ENCODE measurements at places on chromosomes 7 and 10.
A peak's percentile ranks its signal among the peaks of the same experiment; 100 is the strongest.

GRCh38 chr10:52308251-52309031, 5.6 kb upstream of the DKK1 start:
- DNase-seq = peak; percentile 71

DNA sequence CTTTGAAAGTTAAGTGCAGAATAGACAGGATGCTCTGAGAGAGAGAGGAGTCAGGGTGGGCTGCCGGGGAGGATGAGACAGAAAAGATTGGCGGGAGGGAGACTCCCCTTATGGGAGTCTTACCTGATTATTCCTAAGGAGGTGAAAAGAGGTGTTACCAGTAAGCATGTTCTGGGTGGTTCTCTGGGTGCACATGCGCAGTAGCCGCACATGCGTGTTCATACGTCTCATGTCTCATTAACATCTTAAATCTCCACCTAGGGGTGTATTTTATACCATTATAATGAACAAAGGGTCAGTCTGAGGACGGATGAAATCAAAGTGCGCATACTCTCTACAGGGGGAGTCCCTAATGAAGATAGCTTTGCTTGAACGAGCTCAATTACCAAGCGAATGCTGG, 592.9 kb upstream of the C7orf33 start:
- no peak for DNase-seq

DNA sequence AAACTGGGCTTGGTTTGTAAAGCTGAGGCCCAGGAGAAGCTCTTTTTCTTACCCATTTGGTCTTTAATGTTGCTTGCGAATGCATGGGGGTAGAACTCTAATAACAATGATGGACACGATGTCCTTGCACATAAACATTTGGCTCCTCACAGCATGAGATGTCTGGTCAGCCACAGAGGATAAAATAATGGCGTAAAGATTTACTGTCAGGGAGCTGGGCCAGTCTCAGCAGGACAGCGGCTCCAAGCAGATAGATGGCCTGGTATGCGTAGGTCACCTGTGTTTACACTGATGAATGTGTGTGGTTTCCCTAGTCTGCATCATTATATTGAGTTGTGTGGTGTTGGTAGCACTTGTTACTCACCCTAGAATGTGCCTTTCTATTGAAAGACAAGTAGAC, 537.4 kb downstream of the CNTNAP2 start:
- no peak for DNase-seq

GRCh38 chr7:33799766-33800165, 105.6 kb upstream of the BMPER start:
- no peak for DNase-seq

GRCh38 chr10:127148066-127148932, 48.1 kb downstream of the INSYN2A start:
- DNase-seq = no peak

DNA sequence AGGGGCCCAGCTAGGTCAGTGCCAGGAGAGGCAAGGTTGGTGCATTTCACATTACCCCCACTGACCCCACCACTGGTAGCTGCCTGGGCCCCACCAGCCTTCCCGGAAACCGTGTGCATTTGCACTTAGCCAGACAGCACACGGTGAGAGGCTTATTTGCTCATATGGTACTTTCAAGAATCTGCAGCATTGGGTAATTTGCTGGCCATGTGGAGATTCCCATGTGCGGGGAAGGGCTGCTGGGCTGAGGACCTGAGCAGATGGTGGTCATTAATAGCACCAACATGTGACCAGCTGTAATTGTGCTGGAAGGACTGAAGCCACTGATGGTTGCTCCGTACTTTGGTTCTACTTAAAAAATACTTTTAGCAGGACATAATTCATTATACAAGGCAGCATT, 323.8 kb downstream of the DPP6 start:
- no peak for DNase-seq

GRCh38 chr7:101678658-101679057, 49.6 kb upstream of the MYL10 start:
- DNase-seq = no peak

DNA sequence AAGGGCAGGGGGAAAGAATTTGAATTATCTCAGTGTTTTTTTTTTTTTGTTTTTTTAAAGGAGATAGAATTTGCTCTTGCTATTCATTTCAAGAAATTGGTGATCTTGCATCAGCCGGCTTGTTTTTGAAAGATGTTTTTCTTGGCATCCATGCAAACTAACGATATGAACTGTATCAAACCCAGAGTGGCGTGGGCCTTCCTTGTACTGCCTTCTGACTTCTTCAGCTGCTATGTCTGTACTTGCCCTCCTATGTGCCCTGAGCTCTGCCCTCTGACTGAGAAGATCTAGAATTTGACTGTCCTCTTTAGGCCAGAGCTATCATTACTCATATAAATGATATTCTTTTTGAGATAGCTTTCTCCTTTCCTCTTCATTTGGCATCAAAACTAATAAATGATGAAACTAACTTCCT, 183.1 kb downstream of the EXOC4 start:
- no peak for DNase-seq

GRCh38 chr10:113319479-113319878, 233.4 kb upstream of the HABP2 start:
- DNase-seq = no peak

- DNase-seq = peak; percentile 57
These were observed 2.9 kb upstream of the NRAP start for GRCh38 chr10:113666682-113667252.

DNA sequence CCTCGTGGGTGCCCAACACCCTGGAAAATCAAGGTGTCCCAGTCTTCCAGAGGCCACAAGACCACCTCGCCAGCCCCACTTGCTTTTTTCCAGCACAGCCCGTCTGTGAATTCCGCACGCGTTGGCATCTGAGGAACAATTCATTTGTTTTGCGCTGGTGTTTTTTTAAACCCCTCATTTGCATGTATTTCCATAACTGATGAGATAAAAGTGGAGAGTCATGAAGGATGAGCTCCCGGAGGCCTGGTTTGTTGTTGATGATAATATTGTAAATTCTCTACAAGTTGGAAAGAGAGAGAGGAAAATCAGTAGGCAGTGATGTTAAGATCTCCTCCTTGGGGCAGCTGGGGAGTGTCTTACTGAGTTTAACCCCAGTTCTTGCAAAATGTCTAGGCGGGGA, 34.6 kb downstream of the SLC29A3 start:
- no peak for DNase-seq

DNA sequence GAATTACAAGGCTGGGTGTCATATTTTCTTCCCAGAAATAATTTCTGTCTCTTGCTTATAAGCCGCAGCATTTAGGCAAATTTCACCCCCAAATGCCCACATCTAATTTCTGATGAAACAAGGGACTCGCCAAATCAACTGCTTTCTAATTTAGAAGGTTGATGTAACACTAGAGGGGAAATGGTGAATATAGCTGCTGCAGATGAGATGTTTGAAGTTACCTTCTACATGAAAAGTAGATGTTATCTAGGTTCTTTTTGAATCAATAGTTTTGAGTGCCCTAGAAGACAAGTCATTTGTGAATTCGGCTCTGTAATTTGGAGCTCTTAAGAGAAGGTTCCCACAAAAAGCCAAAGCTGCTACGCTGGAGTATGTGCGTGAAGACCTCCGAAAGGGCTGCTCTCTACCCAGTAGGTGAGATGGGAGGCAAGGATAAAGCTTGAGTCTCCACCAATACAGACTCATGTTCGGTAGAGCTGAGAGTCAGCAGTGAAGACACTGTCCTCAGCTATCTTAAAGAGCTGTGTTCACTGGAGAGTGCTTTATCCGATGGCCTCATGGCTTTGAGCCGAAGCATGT, 99.5 kb downstream of the FANK1 start:
- no peak for DNase-seq

GRCh38 chr7:31652063-31652326, 35.0 kb upstream of the PPP1R17 start:
- DNase-seq = no peak

DNA sequence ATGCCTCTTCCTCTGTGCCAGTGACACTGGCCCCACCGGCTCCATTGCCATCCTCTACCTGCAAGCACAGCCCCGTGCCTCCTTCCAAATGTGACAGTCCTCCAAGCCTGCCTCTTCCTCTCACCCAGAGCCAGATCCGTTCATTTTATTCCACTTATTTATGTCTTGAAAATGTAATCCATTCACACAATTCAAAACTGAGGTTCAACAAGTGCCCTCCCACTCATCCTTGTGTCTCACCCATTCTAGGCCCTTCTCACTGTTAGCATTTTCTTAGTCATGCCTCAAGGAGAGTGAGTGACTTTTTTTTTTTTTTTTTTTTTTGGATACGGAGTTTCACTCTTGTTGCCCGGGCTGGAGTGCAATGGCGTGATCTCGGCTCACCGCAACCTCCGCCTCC, 41.7 kb downstream of the FKBP6 start:
- no peak for DNase-seq

GRCh38 chr10:131997366-131998049, 15.8 kb upstream of the BNIP3 start:
- no peak for DNase-seq

DNA sequence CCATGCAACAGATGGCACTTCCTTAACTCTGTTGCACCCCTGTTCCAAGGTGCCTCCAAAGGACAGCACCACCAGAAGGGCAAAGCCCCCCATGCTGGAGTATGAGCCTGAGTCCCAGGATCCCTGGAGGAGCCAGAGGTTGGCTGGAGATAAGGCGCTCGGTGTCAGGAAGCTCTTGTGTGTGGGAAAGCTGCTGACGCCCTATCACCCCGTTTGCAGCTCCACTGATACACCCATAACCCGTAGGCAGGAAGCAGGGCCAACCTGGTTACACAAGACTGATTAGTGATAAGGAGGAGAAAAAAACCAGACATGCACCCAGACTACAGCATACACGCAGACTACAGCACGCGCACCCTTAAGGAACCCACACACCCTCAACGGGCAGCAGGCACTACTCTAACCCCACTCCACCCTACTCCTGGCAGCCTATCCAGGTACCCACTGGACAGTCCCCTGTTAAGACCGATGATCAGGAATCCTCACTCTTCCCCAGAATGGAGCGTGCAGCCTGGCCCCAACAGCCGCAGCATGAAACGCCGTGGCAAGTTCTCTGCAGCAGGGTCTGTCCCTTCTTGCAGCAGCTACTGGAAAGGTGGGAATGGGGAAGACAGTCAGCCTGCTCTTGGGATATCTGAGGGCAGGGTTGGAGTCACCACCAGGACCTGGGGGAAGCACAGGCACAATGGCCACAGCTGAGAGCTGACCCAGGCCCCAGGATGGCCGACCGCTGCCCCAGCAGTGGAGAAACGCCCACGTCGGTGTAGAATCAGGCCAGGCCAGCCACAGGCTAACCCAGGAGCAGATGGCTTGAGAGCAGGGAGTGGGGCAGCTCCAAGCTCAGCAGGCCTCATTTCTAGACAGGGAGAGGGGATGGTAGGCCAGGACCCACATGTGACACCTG, 38.3 kb upstream of the TUBB8 start:
- no peak for DNase-seq

GRCh38 chr10:12195281-12195602, 449 bp downstream of the NUDT5 start:
- peak; percentile 7 for DNase-seq

DNA sequence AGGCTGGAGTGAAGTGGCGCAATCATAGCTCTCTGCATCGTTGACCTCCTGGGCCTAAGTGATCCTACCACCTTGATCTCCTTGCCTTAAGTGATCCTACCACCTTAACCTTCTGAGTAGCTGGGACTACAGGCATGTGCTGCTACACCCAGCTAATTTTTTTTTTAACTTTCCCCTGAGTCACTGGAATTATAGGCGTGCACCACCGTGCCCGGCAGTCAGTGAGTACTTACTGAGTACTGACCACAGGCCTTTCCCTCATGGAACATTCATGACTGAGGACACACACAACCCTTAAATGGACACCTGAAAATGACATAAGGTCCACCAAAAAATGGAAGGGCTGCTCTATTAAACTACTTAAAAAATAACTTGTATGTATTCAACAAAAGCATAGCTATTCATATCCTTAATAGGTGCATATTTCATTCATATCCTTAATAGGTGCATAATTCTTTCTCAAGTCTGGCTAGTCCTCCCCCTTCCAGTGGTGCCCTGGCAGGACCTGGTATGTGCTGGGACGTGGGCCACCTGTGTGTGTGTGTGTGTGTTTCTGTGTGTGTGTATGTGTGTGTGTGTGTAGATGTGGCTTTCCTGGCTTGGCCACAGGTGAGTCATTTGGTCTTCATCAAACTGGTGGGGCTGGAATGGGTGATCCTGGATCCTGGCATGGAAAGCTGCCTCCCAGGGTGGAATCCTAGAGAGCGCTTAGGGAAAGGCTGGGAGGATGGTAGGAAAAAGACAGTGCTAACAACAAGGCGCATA, 3.5 kb downstream of the FAM180A start:
- no peak for DNase-seq

- no peak for DNase-seq
These were observed 41.5 kb upstream of the PLEKHA1 start for GRCh38 chr10:122333037-122333436.

DNA sequence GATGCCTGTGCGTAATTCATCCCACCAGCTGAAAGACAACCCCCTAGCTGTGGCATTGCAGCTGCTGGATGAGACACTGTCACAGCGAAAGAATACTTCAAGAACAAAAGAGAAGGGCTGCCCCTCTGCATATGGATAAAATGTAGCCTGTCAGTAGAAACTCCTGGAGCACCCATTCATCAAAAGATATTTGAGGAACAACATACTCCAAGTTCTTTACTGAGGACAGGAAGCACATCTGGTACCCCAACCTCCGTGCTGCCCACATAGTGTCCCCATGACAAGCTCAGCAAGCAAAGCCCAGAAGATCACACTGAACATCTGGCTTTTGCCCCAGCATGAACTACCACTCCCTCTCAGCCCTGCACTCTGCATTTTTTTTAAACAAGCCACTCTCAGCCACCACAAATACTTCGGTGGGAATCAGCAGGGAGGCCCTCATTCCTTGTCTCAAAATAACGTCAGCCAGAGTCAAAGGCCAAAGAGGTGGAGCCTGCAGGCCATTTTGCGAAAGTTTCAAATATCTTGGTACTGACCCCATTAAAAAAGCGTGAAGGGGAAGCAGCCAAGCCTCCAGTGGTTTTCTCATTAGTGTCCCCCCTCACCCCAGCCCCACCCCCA, 1.7 kb downstream of the CREB3L2 start:
- no peak for DNase-seq

DNA sequence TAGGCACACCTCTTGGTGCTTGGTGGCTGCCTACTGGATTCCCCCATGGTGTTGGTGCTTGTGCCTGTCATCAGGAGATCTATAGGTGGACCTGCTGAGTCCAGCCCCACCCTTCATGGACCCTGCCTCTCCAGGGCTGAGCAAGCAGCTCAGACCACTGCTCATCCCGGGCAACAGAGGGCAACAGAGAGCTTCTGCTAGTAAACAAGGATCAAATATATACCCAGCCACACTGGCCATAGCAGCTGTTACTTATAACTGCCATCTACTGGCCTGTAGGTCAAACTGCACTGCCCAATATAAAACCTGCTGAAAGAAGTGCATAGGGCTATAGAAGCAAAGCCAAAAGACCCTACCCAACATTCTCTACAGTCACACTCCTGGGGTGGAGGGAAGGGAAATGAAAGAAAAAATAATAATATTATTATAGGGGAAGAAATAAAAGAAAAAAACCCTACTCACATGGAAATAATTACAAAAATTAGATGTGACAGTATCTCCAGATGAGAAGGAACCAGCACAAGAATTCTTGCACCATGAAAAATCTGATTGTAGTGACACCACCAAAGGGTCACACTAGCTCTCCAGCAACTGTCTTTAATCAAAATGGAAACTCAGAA, 54.9 kb upstream of the ZNF800 start:
- DNase-seq = peak; percentile 72

- no peak for DNase-seq
These were observed 833.8 kb downstream of the GRID1 start for GRCh38 chr10:85532773-85533172.
